ACHN (cell line): ENCODE measurements at places on chromosomes 16 and 17.

GRCh38 chr17:27588354-27588753, 42.6 kb upstream of the LGALS9 start:
- no peak for DNase-seq

DNA sequence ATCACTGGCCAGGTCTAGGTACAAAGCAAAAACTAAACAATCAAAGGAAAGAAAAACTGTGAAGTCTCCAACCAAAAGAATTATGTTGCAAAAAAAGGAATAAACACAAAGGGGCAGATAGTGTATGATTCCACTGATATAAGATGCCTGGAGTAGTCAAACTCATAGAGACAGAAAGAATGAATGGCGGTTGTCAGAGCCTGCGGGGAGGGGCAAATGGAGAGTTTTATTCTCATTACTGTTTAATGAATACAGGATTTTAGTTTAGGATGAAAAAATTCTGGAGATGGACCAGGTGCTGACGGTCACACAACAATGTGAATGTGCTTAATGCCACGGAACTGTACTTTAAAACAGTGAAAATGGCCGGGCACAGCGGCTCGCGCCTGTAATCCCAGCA, 20.7 kb downstream of the STAT5B start:
- no peak for DNase-seq

DNA sequence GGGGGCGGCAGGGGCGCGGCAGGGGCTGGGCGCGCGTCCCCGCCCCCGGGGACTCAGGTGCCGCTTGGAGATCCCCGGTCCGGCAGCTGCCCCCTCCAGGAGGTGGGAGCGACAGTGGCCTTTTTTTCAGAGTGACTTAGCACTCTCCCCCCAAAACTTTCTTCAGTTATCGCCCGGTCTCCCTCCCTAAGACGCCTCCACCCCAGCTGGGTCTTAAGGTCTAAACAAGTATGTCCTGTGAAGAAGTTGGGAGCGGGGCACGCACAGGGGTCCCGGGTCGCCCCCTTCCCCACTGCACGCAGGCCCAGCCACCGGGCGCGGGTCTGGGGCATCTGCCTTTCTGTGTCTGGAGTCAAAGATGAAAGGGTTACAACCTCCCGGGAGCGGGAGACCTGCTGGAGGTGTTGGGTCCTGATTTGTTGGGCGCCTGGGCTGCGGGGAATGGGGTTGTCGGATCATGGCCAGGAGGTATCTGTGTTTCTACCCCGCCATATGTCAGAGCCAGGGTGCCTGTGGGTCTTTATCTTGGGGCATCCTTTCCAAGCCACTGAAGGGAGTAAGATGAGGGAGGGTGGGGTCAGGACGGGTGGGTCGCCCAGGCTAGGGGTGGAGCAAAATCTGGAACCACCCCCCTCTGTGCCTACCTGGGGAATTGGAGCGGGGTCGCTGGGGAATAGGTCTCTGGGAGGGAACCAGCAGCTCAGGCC, 757 bp downstream of the FMNL1 start:
- DNase-seq = no peak

GRCh38 chr16:47970291-47970931, 185.4 kb downstream of the ABCC12 start:
- peak; percentile 72 for DNase-seq

GRCh38 chr16:77306075-77306474, 106.9 kb downstream of the SYCE1L start:
- DNase-seq = no peak

GRCh38 chr17:44915862-44916780, 821 bp upstream of the GFAP start:
- DNase-seq = no peak

DNA sequence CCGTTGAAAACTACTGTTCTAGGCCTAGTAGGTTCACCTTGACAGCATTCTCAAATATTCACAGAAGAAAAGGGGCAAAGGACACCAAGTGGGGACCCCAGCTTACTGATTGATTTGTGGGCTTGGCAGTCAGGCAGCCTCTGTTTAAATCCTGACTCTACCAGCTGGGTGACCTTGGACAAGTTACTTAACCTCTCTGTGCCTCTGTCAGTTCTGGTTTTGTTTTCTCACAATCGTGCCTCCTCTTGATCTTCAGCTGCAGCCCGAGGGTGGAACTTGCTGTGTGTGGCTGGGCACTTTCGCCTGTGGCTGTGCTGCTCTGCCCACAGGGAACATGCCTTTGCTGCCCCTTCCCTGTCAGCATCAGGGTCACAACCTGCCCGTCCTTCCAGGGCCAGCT, 17.8 kb downstream of the RAP1GAP2 start:
- DNase-seq = no peak

GRCh38 chr17:4892499-4893221, 6.7 kb upstream of the C17orf107 start:
- DNase-seq = no peak

GRCh38 chr17:73933871-73934270, 269.6 kb upstream of the RPL38 start:
- peak; percentile 24 for DNase-seq

DNA sequence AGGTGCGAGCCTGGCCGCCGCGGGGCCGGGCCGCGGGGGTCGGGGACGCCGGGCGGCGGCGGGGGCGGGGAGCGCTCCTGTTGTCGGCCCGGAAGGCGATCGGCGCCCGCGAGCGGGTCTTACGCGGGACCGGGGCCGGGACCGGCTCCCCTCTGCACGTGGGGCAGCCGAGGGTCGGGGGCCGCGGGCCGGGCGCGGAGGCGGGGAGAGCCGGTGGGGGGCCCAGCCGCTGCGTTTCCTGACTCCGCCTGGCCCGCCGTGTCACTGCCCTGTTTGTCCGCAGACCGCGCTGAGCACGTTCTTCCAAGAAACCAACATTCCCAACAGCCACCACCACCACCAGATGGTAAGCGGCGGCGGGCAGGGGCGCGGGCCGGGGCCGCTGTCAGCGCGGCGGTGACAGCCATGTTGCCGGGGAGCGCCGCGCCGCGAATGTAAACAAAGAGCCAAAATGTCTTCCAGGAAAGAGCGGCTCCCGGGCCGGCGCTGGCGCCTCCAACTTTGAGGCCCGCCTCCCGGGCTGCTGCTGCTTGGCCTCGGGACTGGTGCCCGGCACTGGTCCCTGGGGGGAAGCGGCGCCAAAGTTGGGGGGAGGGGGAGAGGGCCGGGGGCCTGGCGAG, 586 bp downstream of the UBALD2 start:
- DNase-seq = peak; percentile 57
